Smooth muscle cell of the brain vasculature (primary cell): ENCODE measurements at places on chromosomes 4 and X.

DNA sequence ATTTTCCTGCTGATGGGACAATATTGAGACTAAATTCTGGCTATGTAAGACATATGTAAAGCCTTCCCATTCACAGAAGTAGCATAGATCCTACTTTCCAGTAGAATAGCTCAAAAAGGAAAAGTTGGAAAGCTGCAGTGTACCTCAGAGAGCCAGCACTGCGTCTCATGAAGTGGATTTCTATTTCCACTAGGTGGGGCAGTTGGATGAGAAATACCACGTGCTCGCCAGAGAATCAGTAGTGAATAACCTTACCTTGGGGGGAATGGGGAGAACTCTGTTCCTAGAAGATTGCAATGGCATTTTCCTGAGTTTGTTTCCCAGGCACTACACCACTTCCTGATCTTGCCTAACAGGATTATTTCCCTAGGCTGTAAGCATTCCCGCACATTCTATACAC lies 907.1 kb downstream of the FSTL5 start:
- DNase-seq = no peak

DNA sequence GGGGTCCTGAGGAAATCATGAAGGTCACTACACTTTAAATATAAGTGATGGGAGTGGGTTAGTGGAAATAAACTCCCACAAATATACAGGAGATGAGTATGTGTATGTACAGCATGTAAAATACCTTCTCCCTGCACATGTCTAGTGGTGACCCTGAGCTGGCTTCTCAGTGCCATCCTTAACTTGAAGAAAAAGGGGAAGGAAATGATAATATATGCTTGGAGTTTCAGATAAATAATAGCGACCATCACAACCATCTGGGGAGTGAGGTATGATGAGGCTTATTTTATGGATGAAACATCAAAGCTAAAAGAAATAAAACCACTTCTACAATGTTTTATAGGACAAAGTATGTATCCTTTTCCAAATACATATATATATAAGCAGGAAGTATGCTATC lies 41.0 kb upstream of the SORBS2 start:
- DNase-seq = no peak

DNA sequence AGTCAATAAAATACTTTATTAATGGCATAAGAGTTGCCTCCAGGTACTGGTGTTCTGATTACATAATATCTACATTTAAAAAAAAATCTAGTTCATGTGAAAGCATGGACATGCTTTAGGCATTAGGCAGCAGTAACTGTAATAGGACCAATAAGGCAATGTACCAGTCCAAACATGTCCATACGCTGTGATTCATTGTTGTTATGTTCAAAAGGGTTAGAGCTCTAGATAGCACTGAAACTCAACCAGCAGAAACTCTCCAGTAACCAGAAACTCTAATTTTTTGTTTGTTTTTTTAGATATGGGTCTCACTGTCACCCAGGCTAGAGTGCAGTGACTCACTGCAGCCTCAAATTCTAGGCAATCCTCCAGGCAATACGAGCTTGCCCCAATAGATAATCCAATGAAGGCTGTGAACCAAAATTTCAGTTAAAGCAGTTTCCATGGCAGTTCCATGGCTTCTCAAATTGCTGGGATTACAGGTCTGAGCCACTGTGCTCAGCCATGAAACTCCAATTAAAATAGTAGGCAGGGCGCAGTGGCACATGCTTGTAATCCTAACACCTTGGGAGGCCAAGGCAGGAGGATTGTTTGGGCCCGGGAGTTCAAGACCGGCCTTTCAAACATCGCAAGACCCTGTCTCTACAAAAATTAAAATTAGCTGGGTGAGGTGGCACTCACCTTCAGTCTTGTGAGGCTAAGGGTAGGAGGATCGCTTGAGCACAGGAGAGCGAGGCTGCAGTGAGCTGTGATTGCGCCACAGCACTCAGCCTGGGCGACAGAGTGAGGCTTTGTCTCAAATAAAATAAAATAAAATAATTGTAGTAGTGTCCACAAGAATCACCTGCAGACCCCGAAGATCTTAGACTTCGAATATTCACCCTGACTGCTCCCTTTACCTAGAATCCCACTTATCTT lies 36.3 kb downstream of the MGARP start:
- peak; percentile 43 for DNase-seq

- DNase-seq = no peak
These were observed 70.9 kb upstream of the ARHGEF9 start for GRCh38 chrX:63855896-63856295.

DNA sequence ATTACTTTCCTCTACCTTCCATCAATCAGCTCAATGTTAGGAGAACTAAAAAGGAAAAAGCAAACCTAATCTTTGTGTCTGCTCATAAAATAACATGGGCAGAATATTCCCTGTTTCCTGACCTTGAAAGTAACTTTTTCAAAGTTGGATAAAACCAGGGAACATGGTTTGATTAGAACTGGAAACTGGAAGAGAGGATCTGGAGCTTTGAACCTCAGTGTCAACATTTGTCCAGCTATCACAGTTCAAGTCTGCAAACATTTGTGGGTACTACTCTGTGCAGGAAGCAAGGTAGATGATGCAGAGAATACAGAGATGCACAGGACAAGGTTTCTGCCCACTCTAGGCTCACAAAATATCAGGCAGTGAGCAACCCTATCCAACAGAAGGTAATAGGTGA lies 86.4 kb upstream of the TAB3 start:
- no peak for DNase-seq

DNA sequence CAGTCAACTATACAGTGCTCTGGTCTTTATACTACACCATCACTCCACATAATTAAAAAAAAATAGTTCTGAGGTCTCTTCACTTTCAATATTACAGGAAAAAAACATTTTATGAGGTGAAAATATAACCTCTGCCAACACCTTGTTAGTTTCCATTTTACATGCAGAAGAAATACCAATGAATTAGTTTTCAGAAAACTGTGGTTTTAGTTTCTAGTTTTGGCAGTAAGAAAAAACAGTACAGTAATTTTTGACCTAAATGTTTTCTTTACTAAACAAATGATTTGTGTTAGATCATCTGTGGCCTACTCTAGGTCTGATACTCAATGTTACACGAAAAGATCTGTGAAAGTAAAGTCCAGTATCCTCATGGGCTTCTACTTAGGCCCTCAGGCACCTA lies 10.0 kb downstream of the SULT1E1 start:
- no peak for DNase-seq

- DNase-seq = no peak
These were observed 459.5 kb downstream of the GASK1B start for GRCh38 chr4:157713342-157713741.

DNA sequence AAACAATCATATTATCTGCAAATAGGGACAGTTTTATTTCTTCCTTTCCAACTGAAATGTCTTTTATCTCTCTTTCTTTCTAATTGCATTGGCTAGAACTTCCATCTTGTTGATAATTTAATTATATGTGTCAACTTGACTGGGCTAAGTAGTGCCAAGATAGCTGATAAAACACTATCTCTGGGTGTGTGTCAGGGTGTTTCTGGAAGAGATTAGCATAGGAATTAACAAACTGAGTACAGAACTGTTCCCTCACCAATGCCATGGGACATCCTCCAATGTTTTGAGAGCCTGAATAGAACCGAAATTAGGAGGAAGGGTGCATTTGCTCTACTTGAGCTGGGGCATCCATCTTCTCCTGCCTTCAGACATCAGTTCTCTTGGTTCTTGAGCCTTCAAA lies 1027.2 kb downstream of the FAT4 start:
- DNase-seq = no peak

GRCh38 chr4:39932776-39933402 lies 44.8 kb downstream of the PDS5A start:
- DNase-seq = no peak

GRCh38 chr4:1533501-1534064 lies 127.3 kb upstream of the NKX1-1 start:
- no peak for DNase-seq

DNA sequence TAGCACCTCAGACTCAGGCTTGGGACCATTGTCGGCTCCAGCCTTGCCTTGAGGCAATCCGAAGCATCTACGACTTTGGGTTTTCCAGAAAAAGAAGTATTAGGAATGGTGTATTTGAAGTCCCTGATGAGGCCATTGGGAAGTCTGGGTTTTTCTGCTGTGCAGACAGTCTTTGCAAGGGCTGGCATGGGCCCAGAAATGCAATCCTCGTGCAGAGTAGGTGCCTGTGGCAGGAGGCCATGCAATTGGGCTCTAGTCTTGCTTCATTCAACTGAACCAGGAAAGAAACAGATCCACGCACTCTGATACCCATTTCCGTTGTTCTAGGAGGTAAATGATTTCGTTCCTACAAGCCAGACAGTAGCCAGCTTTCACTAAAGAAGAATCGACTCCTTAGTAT lies 12.4 kb downstream of the ZFP92 start:
- no peak for DNase-seq

DNA sequence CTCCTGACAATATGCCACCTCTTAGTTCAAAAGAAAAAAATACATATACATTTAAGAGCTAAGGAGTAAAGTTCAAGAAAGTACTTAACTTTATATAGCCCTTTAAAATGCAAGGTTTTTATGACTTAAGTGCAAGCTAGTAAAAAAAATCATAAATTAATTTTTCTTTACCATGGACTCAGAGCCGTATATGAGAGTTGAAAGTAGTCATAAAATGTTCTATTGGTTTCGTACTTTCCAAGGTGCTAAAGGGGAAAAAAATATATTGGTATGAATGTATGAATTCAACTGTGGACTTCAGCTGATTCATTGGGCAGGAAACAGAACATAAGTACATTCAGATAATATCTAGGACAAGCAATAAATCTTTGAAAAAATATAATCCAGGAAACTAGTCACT lies 869.8 kb upstream of the AGA start:
- DNase-seq = no peak

DNA sequence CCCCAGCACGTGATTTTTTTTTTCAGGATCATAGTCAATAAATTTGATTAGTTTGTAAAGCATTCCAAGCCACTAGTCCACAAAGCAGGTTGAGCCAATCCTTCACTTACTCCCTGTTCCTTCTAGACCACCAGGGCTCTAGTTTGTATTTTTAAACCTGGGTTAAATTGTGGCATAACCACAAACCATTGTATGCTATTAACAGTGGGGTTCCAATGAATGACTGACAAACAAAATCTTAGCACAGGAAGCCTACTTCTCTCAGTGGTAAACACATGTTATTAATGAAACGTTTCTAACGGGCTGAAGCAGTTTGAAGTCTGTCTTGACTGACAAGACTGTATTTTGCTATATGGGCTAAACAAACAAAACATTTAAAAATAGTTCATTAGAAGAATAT lies 48.6 kb upstream of the GYPA start:
- no peak for DNase-seq

- no peak for DNase-seq
These were observed 568.1 kb upstream of the DIPK2B start for GRCh38 chrX:45768666-45769236.

GRCh38 chr4:38119668-38120385 lies 159.6 kb downstream of the PTTG2 start:
- peak; percentile 44 for DNase-seq

DNA sequence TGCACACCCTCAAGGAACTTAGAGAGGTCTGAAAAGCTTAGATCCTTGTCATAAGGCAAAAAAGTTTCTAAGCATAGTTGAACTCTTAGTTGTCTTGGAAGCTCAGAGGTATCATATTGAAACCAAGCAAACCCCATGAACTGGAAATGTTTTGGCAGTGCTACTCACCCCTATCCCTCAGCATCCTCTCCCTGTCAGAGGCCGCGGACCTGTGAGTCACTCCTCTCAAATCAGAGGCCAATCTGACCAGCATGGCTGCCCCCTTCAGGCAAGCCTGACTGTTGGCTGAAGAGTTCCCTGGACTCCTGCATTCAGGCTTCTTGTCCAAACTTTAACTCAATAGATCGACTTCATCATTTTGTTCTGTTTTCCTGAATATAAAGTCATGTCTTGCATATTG lies 69.4 kb downstream of the KCNIP4 start:
- DNase-seq = no peak

DNA sequence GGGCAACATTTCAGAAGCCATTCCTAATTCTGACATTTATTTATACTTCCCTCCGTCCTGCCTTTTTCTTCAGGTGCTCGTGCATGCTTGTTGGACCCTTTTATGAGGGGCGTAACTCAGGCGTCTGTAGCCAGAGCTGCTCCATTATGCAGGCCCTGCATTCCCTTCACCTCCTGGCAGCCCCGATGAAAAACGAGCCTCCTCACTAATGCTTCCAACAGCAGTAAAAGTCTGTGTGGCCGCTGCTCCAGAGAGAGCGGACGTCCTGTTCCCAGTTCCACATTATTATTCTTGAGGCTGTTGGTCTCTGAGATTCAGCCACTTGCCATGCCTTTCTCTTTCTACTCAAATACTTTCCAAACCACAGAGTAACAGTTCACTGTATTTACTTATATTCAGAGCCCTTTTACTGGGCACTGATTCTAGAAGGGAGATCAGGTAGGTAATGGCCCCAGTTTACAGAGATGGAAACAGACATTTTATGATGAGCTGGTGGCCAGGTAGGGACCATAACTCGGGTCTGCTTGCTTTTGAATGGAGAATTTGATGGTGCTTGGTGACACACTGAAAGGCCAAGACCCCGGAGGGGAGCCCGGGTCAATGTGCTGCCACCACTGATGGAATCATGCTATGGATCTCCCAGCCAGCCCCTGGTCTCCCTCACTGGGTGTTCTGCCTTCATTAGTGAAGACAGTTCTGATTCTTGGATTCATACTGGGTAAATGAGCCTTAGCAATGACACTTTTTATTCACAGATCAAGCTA lies 101.0 kb downstream of the GATB start:
- no peak for DNase-seq

DNA sequence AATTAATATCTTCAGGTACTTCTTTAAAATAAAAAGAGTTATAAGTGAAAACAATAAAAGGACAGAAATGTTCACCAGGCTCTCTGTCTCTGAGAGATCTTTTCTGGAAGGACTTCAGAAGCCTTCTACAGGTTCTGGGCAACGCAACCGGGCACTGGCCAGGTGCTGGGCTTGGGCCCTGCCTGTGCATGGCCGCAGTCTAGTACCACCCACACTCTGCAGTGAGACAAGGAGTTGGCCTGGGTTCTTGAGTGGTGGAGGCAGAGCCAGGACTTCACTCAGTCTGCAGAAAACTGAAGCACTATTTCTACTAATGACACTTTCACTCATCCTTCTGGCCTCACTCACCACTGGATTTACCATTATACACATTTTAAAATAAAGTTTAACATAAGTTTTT lies 21.8 kb downstream of the TAPT1 start:
- DNase-seq = no peak

DNA sequence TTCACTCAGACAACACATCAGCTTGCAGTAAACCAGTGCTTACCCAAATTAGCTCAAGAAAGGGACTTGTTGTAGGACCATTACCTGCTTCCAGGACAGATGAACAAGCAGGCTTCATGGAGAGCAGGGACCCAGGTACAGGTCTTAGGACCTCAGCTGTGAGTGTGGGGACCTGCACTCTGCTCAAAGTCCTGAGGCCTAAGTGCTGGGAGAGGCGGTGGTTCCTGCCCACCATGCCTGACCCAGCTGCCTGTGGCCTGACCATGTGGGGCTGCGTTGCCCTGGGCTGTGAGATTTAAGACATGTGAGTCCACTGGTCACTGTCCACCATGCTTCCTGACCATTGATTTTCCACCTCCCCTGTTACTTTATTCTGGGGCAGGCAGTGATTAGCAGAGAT lies 140.2 kb downstream of the DCLK2 start:
- DNase-seq = no peak
